WERI-Rb-1 (cell line): ENCODE measurements at places on chromosomes 3 and 15.

DNA sequence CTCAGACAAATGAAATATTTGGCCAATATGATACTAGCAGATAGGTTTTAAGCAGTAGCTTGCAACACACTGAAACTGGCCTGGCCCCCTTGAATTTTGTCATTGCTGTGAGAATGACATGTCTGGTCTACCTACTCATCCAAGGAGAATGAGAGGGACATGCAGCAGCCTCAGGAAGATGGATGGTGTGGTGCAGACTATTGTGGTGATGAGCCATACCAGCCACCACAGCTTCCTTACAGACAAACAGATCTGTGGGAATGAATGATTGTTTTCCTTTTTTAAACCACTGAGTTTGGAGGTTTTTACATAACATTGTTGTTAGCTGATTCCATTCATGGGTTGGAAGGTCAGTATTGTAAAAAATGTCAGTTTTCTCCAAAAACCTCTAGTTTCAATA, 133.7 kb upstream of the POU1F1 start:
- no peak for DNase-seq

DNA sequence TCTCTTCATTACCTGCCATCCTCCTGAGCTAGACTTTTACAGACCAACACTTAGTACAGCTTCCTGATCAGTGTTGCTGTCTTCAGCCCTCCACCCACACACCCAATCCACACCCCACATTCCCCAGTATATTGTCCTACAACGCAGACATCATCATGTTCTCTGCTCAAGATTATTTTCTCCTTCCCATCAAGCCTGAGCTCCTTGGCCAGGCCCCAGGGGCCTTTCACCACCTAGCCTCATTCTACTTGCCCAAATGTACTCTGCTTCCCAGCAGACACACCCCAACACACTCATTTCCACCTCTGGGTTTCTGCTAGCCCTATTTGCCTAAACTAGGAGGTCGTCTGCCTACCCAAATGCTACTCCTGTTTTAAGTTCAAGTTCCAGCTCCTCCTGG, 37.0 kb downstream of the DAPK2 start:
- no peak for DNase-seq

- DNase-seq = no peak
Measured at GRCh38 chr3:177037241-177037640, 160.0 kb downstream of the TBL1XR1 start.

DNA sequence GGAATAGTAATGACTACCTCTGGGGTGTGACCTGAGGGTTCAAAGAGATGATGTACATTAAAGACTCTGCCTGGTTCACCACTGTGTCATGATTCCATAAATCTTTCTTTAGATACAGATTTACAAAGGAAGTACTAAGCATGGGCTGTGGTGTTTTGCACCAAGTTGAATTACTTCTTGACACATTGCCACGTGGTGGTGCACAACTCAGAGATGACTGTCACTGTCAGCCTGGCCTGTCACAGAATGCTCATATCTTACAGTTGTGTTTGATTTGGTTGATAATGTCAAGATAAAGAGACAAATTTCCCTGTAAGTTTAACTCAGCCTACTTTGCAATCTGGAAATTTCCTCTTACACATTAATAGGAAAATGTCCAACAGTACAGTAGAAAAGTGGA, 3.2 kb downstream of the CTDSPL start:
- DNase-seq = no peak
